Right ventricle myocardium inferior (tissue), 1 donor: ENCODE measurements at places on chromosomes 6 and 20. TPM values are rescaled to one million over a fixed set of nuclear protein-coding genes. Genes with fewer than 3 reads are reported as not detected.

DNA sequence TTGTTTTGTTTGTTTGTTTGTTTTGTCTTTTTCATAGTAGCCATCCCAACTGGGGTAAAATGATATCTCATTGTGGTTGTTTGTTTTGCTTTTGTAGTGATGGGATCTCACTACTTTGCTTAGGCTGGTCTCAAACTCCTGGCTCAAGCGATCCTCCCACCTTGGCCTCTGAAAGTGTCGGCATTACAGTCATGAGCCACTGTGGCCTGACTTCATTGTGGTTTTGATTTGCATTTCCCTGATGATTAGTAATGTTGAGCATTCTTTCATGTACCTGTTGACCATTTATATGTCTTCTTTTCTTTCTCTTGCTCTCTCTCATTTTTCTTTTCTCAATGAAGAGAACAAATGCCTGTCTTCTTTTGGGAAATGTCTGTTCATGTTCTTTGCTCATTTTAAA is 30.8 kb upstream of the HLA-DOA start:
- DNase-seq: no peak

ADGRF4 gene
- not detected for total RNA-seq

- DNase-seq: no peak
These were observed 290.1 kb upstream of the PRDM1 start for GRCh38 chr6:105795913-105796517.

DNA sequence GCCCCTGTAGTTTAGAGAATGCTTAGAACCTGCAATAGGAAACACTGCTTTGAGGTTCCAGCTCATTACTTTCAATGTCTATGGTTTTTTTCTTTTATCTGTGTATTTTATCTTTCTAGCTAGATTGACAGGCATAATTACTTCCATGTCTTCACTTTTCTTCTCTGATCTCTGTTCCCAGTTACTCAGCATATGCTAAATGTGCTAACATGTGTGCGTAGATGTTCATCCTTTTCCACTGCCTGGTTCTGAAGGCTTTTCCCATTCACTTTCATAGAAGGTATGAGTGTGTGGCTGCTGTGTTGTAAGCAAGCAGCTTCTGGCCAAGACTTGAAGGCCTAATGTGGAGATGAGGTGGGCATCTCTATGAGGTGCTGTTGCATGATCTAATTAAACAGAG is 38.9 kb downstream of the FAXC start:
- DNase-seq: no peak

- DNase-seq: no peak
These were observed 12.8 kb upstream of the PLEKHG1 start for GRCh38 chr6:150586850-150587359.

DNA sequence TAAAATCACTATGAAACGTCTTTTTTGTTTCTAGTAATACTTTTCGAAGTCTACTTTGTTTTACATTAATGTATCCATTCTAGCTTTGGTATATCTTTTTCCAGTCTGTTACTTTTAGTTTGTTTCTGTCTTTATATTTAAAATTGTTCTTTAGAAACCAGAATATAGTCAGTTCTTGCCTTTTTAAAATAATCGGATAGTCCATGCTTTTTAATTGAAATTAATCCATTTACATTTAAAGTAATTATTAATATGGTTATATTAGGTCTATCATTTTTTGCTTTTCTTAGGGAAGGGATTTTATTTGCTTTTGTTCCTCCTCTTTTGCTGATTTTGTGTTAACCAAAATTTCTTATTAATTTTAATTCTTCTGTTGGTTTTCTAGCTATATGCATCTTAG is 23.7 kb downstream of the CDYL start:
- no peak for DNase-seq

- no peak for DNase-seq
These were observed 58.9 kb downstream of the UST start for GRCh38 chr6:148805777-148806176.

GRCh38 chr20:39092733-39093410 is 130.7 kb downstream of the DHX35 start:
- DNase-seq: no peak
